ENCODE measurements at places on chromosomes 11 and 22.

GRCh38 chr11:6249770-6250555 lies 9.7 kb upstream of the CCKBR start:
- no peak for DNase-seq

DNA sequence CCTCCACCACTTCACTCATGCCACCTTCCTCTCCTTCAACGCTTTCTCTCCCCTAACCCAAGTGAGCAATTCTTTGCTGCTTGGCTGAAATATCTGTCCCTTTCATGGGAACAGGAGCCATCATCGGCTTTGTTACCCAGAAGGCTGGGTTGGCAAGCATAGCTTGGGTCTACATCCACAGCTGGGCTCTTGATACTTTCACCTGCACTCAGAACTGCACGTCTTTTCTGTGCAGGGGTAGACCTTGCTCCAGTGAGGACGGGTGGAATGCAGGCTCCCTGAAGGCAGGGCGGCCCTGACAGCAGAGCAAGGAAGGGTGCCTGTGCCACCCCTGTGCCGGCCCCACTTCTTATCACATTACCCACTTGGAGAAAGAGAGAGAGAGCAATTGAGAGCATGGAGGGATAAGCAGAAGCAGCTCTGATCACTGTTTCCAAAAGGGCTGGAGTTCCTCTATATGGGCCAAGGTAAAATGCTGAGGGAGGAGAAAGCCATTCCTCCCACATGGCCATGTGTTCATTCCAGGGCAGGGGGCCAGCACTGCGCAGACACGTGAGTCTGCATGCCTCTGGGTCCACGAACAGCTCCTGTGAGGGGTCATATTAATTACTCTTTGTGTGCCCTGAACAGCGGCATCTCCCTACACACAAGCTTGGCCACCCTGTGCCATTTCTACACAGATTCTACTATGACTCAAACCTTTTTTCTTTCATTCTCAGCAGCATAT lies 181.8 kb downstream of the BUD13 start:
- no peak for DNase-seq

DNA sequence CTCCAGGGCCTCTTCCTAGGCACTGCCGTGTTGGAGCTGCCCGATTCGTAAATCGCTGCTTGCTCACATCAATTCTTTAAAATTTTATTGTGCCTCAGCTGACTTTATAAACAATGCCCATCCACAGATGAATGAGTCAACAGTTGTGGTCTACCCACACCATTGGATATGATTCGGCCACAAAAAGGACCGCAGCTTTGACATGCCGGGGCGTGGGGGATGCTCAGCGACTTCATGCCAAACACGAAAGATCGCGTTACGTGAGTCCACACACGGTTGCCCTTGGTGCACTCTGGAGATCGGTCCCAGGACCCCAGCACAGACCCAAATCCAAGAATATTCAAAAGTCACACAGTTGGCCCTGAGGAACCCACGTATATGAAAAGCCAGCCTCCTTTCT lies 195.7 kb downstream of the CTTN start:
- no peak for DNase-seq

DNA sequence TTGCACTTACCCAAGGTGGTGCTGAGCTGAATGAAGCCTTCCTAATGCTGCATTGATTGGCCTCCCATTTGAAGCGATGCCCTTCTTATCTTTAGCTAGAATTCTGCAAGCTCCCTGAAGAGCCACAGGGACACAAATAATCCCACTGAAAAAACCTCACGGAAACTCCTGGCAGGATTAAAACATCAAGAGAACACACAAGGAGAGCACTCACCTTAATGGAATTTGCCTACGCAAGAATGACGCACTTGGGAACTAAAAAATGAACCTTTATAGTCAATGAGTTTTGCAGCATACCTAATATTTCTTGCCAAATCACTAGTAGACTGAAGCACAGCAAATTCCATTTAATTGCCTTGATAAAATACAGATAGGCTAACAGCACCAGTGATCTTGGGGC lies 232.8 kb upstream of the UBASH3B start:
- no peak for DNase-seq

- no peak for DNase-seq
Observed at GRCh38 chr11:12692229-12693075, 18.2 kb downstream of the TEAD1 start.

DNA sequence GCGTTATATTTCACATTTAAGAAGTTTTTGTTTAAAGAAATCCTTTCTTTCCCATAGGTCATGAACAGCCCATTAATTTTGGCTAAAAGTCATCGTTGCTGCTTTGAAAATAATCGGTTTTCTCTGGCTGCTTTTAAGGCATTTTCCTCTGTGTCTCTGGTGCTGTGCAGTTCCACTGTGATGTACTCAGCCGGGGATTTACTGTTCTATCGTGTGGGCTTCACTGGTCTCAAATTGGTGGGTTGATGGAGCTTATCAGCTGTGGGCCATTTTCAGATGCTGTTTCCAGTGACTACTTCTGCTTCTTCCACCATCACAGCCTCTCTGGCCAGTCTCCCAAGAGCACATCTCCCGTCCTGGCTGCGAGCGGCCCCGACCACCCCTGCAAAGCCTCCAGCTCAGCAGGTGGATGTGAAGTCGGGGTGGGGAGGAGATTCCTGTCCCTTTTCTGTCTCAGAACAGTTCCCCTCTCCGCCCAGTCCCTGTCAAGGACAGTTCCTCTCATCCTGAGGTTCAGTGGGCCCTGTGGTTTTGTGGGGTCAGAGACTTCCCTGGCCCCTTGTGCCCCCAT lies 20.3 kb downstream of the IFITM10 start:
- DNase-seq, result no peak

DNA sequence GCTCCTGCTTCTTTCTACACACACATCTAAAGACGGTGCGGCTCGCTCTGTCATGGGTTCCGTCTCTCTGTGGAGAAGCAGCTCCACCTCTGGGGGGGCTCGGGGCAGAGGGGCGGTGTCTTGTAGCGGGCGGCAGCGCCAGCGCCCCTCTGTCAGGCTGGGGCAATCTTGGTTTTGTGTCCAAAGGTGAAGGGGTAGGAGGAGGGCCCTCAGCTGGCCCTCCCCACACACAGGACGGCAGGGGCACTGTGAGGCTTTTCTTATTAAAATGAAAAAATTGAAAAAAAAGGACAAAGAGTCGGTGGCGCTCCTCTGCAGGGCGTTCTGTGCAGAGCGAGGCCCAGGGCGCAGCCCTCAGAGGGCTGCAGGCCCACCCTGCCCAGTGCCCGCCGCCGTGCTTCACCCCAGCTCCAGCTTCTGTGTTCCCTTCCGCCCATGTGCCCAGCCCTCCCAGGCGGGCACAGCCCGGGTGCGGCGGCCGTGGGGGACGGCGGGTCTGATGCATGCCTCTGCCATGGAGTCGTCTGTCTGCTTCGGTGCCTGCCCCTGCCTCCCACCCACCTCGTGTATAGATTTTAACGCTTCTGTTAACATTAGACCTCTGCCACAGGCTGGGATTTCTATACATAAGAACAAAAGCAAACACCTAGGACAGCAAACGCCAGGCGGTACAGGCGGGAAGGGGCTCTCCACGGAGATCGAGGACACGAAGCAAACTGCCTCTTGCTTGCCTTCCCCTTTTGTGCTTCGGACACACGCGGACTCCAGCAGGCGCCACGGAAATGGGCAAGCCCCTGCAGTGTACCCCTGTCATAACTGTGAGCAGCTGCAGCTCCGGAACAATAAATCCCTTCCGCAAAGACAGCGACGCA lies 24.5 kb downstream of the MOB2 start:
- no peak for DNase-seq

DNA sequence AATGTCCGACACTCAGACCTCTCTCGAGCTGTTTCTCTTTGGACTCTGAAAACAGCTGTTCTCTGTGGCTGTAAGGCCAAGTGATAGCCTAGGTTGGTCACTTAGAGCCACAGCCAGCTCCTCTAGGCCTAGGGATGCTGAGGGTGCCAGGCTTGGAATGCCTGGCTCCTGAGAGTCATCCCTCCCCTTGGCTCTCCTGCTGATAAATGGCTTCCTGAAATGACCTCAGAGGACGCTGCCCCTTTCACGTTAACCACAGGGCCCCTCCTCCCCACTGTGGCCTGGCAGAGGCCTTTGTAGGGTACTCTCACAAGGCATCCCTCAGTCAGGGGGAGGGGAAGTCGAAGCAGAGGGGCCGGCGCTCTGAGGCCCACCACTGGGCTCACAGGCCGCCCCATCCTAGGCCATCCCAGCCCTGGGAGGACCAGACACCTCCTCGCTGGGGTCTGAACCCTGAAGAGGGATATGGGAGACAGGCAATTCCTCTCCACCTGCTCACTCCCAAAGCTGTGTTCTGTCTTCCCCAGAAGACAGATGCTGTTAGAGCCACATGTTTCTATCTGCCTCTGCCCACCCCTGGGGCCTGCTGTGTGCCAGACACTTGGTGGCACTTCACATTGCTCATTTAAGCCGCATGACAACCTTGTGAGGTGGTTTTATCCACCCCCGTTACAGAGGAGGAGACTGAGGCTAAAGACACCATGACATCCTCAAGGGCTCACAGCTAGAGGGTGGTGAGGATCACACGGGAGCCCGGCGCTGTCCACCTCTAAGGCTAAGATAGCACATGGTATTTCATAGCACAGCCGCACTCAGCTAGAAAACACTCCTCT lies 50.9 kb downstream of the ARFGAP3 start:
- no peak for DNase-seq

DNA sequence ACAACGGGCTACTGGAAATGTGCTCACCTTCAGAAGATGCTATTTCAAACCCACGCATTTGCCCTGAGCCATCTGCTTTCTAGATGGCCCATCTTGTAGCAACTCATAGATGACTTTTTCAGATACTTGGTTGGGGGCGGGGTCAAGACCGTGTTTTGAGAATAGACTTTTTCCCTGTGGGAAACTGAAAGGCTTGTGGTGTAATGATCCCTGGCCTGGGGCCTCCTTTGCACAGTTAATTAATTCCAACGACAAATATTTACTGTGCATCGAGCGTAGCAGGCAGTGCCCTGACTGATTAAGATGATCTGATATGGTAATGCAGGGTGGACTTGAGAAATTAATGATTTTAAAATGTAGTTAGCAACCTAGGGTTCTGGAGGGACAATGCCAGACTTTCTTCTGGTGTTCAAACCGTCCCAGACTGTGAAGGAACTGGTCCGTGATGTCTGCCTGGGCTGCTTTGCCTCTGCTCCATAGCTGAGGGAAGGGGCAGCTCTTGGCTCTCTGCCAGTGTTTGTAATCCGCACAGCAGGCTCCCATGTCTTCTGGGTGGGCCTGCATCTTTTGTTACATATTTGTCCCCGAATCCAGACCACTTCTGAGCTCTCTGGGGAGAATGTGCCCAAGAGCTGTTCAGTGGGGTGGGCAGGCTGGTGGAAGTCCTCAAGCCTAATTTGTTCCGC lies 84.8 kb downstream of the ADAMTS15 start:
- no peak for DNase-seq

GRCh38 chr22:36929621-36930020 lies 16.2 kb downstream of the CSF2RB start:
- DNase-seq, result no peak

DNA sequence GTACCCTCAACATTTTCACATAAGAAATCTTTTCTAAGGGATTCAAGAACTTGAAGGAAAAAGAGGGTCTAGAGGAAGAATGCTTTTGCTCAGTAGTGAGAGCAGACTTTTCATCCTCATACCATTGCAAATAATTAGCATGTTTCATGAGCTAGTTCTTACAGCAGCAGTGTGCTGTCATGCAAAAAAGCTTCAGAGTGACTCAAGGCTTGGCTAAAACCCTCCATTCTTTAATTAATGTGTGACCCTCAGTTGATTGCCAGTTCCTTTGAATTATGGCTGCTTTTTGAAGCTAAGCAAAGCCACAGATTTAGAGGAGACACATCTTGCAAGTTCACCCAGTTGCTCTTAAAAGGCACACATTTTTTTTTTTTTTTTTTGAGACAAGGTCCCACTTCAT lies 36.6 kb upstream of the PCF11 start:
- no peak for DNase-seq

- no peak for DNase-seq
Observed at GRCh38 chr11:72569966-72570892, 104.0 kb downstream of the PDE2A start.

- DNase-seq, result no peak
Observed at GRCh38 chr11:17730137-17730536, 4.4 kb upstream of the KCNC1 start.

DNA sequence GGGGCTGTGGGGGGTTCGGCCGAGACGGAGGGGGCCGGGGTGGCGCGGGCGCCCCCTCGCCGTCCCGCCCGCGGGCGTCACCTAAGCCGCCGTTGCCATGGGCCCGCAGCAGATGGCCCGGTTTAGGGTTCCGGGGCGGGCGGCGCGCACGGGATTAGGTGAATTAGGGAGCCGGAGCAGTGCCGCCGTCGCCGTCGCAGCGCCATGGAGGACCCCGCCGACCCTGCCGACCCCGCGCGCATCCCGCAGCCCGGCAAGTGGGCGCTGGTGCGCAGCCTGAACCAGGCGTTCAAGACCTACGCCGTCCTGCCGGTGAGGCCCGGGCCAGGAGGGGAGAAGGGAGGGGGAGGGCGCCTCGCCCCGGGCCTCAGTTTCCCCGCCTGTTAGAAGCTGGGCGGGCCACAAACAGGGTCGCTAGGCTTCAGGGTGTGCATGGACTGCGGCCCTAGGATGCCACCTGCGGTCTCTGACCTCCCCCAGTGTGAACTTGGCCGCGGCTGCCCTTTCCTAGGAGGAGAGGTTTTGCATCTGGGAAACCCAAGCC lies 10.1 kb downstream of the MYO7A start:
- no peak for DNase-seq

DNA sequence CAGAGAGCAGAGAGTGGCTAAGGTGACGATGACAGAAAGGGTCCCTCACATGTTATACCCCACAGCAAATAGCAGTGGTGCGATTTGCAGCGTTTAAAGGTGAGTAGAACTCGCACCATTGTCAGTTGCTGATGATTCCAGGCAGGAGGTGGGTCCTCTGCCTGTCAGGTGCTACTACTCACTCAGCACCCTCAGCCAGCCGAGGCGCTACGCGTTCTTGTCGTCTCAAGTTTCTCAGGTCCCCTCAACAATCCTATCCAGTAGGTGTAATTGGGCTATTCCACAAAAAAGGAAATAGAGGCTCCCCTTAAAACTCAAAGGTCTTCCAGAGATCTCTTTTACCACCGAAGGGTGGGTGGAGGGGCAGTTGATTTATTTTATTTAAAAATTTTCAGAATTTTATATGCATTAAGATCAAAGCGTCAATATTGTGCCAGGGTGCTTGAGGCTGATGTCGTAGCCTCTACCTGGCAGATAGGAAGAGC lies 18.3 kb downstream of the ELF5 start:
- DNase-seq, result no peak
